Neural progenitor cell (in vitro differentiated cells): ENCODE measurements at places on chromosomes 4 and X. TPM values are rescaled to one million over a fixed set of nuclear protein-coding genes. Genes with fewer than 3 reads are reported as not detected.

- DNase-seq: no peak
- peaks cover 38% of the 10 kb centered on the region for H3K4me1 ChIP-seq
- H3K36me3 ChIP-seq: no peaks in the 10 kb centered on the region
Observed at GRCh38 chr4:112942997-112943396, 106.5 kb upstream of the ANK2 start.

DNA sequence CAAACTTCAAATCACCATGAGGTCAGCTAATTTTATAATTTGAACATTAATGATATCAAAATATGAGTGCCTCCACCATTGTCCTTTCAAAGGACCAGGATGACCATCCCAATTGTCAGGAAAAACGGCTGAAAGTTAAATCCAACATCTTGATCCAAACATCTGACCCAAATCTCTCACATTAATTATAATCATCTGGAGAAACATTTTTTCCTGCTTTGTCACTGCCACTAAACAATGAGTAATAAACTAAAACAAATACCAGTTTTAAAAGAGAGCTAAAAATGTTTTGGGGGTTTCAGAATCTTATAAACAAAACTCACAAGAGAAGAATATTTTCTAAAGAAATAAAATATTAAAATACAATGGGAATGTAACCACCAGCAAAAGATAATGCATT is 45.7 kb upstream of the NDST4 start:
- DNase-seq: no peak
- H3K4me1 ChIP-seq: no peaks in the 10 kb centered on the region

The IL21 gene
- total RNA-seq: not detected in 2 replicates

GRCh38 chrX:37692918-37693317 is 7.3 kb downstream of the XK start:
- H3K4me1 ChIP-seq: no peaks in the 10 kb centered on the region
- no peaks in the 10 kb centered on the region for H3K36me3 ChIP-seq
- H3K4me3 ChIP-seq: no peak overlapping the region
- DNase-seq: no peak
- H3K27me3 ChIP-seq: no peaks in the 10 kb centered on the region
- no peak overlapping the region for H3K27ac ChIP-seq

The HSFX2 gene
- total RNA-seq: 0.56 and 0.77 TPM in 2 replicates

The SORCS2 gene
- 5.2 and 12.9 TPM in 2 replicates for total RNA-seq

The TMEM150C gene
- 3.8 and 5.7 TPM in 2 replicates for total RNA-seq
